ENCODE measurements at places on chromosomes 7 and 10.
A peak's percentile ranks its signal among the peaks of the same experiment; 100 is the strongest.

DNA sequence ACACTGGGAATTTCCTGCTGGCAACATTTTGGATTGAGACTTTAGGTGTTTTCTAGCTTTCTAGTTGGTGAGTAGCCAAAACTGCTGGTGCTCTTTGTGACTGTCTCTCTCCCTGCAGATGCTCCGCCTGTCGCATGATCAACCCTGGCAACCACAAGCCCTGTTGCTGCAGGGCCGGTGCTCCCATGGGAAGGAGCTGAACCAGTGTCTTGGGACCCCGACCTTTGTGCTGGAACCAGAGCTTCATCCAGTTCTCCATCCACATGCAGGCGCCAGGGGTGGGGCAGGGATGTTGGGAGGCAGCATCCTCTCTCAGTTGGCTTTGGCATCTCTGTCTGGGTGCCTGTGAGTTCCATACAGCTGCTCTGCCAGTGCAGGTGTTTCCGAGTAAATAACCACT lies 306.2 kb upstream of the MKI67 start:
- DNase-seq = no peak

DNA sequence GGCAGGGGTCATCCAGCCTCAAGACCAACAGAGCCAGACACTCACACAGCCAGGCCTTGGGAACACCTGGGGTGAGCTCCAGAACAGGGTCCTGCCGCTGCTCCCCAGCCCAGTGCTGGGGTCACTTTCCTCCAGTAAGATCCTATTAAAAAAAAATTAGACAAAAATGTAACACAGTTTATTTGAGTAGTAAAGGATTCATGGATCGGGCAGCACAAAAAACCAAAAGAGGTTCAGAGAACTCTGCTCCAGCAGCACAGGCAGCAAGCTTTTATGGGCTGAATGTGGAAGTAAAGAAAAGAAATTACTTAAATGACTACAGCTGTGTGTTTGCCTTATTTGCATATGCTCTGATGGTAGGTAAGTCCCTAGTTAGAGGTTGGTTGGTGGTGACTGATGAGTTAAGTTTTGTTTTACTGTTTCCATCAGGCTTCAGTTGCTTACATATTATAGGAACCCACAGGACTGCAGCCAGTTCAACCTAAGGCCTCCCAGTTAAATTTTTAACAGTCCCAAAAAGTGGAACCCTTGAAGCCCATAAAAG lies 80.5 kb upstream of the FGFR2 start:
- DNase-seq = no peak

- DNase-seq = no peak
Observed at GRCh38 chr10:68586606-68587305, 26.6 kb downstream of the TET1 start.

DNA sequence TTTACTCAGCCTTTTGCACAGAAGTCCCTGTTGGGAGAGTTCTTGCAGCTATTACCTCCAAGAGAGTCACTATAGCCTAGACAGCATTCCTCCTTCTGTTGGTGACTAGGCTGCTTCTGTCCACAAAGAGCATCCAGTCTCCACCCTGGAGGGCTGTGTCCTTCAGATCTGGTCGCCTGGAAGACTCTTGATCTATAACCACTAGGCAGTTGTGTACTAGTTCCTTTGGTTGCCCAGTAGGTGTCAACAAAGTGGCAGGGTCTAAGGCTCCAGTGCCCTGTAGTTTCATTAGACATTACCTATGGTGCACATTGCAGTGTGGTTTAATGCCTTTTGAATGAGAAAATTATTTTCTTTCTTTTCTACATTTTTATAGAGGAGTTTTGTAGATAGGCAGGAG lies 11.3 kb upstream of the AKR1C2 start:
- peak; percentile 16 for DNase-seq

DNA sequence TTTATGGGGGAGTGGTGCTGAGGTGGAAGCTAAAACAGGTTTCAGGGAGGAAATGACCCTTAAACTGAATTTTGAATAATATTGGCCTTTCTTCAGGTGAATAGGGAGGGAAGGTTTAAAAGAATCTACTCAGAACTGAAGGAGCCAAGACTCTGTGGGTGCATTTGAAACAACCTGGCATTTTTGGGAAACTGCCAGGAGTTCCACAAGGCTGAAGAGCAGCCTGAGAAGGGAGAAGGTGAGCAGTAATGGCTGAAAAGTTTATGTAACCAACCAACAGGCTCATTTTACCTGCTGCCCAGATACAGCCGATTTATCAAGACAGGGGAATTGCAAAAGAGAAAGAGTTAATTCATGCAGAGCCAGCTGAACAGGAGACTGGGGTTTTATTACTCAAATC lies 4.0 kb upstream of the PANK1 start:
- no peak for DNase-seq
